NCI-H82 (cell line): ENCODE measurements at places on chromosomes 16 and 17.

DNA sequence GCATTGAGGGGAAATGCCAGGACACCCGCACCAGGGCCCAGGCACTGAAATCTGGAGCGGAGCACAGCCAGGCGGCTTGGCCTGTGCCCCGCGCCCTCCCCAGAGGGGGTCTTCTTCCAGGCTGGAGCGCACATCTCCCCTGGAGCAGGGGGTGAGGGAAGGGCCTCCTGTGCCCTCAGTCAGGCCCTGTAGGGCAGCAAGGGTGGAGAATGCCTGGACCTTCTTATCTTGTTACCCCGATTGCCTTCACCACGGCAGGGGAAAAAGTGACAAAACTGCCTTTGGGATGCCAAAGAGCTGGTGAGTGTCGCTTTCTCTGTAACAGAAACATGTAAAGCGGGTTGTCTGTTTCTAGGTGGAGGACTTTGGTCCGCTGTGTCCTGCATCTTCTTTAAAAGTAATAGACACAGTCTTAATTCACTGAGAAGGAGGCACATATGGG, 48.3 kb upstream of the BAHCC1 start:
- DNase-seq = no peak

DNA sequence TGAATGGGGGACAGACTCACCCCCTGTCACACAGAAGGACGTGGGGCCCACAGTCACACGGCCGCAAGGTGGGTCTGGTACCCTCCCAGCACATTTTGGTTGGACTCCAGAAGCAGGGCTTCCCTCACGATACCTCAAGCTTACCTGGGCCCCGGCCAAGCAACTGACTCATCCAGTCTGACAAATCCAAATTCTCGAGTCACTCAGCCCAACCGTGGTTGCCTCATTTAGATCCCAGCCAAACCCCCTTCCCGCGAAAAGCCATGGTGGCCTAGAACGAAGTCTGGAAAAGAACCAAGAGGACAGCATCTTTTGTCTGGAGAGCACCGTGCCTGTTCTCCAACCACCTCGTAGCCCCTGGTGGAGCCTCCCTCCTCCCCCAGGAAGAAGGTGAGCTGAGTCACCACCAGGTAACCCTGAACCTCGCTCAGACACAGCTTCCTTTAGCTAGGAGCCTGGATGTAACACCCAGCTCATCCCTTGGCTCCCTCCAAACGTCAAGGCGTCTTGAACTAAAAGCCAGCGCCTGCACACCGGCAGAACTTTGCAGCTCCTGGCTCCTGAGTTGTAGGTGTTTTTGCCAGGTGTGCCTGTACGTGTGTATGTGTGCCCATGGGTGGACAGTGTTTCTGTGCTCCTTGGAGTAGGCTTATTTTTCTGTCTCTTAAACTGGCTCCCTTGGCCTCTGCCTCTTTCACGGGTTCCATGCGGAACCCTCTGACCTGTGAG, 78.9 kb downstream of the CMIP start:
- no peak for DNase-seq

DNA sequence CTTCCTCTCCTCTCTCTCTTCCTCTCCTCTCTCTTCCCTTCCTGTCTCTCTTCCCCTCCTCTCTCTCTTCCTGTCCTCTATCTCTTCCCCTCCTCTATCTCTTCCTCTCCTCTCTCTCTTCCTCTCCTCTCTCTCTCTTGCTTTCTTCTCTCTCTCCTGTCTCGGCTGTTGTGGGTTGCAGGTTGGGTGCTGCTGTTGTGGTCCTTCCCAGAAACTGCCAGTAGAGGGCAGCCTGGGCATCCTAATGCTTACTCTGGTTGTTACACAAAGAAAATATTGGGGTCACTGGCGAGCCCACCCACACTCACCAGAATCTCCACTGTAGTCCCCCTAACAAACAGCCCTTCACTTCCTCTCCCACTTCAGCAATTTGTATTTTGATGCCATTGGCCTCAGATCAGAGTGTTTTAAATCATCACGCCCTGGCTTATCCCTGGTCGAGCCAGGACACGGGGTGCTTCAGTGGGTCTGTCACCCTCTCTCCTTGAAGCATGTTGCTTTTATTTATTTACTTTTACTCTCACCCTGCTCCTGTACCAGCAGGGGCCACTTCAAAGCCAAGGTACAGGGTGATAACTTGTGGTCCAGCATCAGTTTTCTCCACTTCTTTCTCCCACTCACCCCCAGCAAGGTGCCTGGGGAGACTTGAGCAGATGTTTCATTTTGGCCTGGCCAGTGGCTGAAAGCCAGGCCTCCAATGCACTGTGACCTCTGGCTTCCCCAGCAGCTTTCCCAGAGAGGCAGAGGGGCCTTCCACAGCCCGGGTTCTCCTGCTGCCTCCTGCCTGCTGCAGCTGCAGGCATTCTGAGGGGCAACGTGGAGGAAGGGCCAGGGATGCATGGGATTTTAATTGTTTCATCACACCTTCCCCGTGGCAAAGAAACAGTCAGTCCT, 4.7 kb upstream of the MMP15 start:
- DNase-seq = peak; percentile 62

GRCh38 chr16:2983706-2984136, 3.5 kb upstream of the PKMYT1 start:
- DNase-seq = peak; percentile 84

- no peak for DNase-seq
These were observed 24.3 kb downstream of the PELP1 start for GRCh38 chr17:4679658-4680057.

DNA sequence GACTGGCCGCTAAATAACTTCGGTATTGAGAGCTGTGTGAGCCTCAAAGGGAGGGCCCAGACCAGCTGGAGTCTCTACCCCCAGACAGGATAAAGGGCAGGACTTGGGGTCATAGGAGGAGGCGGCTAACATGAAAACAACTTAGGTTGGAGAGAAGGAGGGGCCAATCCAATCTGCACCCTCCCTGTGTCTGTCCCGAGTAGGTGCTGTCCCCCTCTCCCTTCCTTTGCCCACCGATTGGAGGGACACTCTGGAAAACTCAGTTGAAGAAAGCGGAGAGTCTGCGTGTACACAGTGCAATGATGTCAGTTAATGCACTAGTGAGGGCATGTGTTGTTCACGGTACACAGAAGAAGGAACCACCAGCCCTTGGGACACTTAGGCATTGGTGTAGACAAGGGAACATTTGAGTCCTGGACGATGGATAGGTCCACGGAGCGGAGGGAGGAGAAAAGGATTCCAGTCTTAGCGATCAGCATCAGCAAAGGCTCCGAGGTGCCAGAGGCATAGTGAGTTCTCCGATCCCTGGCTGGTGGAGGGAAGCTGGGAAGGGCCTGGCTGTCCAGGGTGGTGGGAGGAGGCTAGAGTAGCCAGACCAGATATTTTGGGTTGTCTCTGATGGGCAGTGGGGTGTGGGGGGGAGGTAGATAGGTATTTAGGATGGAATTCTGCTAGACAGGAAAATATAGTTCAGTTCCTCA, 761 bp downstream of the NOL3 start:
- DNase-seq = peak; percentile 68

DNA sequence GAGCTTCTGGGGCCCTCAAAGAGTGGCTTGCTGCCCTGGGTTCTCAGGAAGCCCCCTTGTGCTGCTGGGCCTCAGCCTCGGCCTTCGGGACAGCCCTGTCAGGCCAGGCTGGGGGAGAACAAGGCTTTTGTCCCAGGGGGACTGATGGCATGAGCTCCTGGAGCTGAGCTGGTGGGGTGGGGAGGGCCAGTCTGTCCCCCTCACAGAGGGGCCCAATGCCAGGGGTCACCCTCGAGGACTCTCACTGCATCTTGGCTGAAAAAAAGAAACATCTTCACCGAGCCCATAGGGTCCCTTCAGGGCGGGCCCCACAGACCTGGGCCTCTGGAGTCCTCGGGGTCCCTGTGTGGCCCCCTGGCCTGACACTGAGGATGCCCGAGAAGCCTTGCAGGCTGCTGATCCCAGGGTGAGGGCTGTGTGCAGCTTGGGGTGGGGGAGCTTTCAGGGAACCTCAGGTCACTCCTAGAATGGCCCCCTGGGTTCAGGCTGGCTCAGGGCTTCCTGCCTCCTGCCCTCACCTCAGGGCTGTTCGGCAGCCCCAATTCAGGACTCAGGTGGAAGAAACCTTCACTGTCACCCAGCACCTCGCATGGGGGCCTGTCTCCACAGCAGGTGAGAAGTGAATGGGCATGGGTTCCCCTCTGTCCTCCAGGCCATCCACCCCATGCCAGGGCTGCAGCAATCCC, 90.5 kb downstream of the TNFRSF13B start:
- DNase-seq = no peak

DNA sequence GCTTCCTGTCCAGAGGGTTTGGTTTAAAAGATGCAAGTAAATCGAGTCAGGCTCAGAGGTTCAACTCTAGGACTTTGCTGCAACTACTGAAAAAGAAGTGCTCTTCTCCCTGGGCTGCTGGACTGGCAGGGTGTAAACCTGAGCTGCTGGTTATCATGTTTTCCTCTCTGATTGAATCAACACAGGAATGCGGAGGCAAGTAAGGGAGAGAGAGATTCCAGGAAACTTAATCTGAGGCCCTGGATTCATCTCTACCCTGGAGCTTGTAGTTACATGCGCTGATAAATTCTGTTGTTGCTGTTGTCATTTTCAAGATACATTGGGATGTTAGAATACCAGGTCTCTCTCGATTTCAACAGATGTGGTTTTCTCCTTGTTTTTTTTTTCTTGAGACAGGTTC, 8.2 kb upstream of the HS3ST3A1 start:
- no peak for DNase-seq

DNA sequence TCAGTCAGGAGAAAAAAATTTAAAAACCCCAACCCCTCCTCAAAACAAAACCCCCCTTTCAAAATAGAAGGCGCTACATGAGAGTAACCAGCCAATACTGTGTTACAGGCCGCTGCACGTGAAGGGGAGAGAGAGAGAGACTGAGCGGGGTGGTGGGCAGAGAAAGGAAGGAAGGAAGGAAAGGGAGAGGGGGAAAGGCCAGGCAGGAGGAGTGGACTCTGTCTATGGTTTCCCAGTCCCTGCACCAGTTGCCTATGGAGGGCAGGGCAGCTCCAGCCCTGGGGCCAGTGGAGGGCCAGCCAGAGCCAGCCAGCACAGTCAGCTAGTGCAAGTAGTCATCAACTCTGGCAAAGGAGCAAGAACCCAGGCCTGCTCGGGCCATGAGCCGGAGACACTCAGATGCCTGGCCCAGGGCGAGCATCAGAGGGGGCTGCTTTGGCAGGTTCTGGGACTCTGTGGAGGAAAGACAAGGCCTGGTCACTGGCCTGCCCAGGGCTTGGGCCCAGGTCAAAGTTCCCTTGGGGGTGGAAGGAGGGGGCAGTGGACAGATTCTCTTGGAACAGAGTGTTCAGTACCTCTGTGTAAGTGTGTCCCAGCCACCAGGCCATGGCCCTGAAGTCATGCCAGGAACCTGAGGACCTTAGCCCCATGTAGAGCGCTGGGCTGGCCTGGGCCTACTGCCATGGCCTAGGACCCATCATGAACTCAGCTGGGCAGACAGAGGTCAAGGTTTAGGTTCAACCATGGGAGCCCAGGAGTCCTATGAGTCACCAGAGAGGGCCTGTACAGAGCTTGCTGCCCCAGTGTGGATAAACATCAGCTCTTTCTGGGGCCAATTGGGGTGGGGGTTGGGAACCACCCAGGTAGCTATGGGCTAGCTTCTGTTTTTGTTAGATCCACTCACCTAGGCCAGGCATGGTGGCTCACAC, 7.3 kb upstream of the GFOD2 start:
- no peak for DNase-seq

DNA sequence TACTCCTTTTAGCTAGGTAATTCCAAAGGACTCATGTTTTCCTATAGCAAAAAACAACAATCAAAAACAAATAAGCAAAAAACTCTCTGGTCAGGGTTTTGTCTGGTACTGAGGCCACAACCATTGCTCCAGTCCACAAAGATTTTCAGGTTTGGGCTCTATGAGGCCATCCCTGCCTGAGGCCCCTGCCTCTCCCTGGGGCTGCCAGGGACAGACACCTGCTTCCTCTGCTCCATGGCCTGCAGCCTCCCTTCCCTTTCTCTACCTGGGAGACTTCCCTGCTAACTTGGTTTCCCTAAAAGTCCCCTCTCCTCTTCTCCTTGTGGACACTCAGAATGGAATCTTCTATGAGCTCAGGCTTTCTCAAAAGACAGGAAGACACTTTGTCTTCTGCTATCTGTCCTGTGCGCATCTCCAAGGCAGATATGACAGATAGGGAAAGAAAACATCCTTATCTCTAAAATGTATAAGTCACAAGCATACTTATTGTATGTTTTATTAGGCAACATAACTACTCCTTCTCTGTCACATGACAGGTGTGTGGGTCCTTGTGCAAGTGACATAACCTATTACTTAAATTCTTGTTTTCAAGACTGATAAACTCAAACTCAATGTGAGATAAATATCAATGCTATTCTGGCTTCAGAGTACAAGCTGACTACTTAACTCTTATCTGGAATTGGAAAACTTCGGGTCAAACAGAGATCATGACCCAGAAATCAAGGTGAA, 1.2 kb upstream of the ZDHHC1 start:
- no peak for DNase-seq

GRCh38 chr16:27365142-27366089, 36.6 kb upstream of the IL21R start:
- DNase-seq = no peak

- no peak for DNase-seq
These were observed 18.4 kb downstream of the PLCG2 start for GRCh38 chr16:81797443-81797842.

- DNase-seq = peak; percentile 6
These were observed 7.1 kb upstream of the LPCAT2 start for GRCh38 chr16:55501549-55502322.

- peak; percentile 77 for DNase-seq
These were observed 52.9 kb upstream of the LGALS9 start for GRCh38 chr17:27577884-27578717.

DNA sequence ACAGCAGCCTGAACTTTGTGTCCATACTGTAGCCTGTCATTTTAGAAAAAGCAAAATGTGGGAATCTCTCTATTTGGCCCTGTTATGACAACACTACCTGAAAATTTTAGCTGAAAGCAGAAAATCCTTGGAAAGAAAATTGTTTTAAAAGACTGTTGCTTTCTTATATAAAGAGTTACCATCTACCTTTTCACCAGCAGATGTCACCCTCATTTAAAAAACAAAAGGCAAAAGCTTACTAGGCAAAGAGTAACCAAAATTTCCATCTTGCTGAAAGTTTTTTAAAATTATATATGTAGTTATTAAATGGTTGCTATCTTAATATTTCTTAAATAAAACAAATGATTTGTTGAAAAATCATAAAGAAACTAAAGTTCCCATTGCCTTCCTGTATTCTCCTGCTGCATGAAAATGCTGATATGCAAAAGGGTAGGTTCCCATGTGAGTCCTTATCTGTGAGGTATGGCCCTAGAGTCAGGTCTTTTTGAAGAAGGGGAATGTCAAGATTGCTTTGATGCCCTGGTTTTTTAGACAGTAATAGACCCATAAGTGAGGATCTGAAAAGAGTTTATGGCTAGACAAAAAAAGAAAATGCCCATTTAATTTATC, 61.0 kb downstream of the TNRC6C start:
- DNase-seq = peak; percentile 39

DNA sequence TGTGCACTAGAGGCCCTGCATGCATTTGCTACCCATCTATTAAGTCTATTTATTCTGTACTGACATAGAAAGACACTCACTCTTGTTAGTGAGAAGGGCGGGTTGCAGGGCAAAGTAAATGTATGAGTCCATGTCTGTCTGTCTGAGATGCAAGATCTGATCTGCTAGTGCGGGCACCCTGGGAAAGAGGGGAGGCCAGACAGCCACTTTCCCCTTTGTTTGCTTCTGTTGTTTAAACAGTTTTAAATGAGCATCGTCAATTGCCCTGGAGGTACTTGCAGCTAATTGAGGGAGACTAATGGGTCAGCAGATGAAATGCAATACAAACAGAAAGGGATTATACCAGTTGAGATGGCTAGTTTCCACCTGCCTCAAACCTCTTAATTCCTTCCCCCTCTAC, 24.9 kb downstream of the SCNN1G start:
- DNase-seq = no peak

- no peak for DNase-seq
These were observed 302.2 kb downstream of the C16orf95 start for GRCh38 chr16:87015021-87015420.
